ENCODE measurements at places on chromosomes 5 and 9.

DNA sequence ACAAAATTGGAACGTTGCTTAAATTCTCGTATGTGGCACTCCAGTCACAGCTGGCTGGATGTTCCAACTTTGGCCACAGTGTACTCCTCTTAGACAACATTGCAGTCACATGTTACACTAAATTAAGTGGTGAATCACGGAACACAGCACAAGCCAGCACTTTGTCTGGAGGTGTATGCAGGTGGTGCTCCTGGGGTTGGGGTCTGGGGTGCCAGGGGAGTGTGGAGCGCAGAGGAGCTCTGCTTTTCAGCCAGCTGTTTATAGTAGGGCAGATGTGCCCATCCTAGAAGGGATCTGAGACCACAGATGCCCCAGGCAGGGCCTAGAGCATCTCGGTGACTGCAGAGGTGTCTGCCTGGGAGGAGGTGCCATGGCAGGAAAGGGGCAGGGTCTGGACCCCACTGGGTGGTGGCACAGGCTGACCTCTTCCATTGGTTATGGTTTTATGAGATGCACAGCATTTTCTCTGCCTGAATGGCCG is 82.6 kb downstream of the WNK2 start:
- no peak overlapping the region for H3K27ac ChIP-seq
- H3K4me3 ChIP-seq, result no peak overlapping the region

DNA sequence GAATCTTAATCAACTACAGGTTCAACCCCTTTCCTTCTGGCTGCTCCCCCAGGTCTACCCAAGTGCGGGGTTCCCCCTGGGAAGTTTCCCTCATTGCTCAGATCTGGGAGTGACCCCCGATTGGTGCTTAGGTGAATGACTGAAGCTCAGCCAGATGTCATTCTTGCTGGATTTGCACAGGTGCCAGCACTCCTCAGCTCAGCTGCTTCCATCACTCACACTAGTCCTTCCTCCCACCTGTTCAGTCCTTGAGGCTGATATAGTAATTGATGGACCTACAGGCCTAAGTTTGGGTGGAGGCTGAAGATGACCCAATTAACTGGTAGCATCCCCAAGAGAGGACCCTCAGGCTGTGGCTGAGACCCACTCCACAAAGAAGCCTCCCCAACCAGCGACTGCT is 32.9 kb downstream of the PRLR start:
- DNase-seq, result no peak
- H3K4me3 ChIP-seq, result no peak overlapping the region

DNA sequence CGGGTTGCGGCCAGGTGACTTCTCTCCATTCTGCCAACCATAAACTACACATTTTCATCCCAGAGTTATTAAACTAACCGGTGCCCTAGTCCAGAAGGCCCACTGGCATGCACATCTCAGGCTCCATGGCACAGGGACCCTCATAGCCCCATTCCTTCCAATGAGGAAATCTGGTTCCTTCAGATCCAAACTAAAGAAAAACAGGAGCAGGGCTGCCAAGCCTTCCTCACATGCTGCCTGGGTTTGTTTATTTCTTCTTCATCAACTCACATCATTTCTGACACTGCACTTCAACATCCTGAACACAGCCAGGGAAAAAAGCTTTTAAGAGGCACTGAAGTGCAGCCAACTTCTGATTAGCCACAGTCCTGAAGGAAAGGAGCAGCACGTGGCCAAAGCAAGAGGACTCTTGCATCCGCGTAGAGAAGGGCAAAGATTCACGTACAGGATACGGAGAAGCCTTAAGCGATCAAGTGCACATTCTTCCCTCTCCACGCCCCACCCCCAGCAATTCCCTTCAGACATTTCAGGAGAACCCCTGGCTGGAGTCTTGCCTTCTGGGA is 22.5 kb downstream of the LHFPL2 start:
- H3K36me3 ChIP-seq, result no peaks in the 10 kb centered on the region
- H3K4me1 ChIP-seq, result no peaks in the 10 kb centered on the region
- H3K4me3 ChIP-seq, result no peak overlapping the region
- no peak overlapping the region for H3K27ac ChIP-seq
- H3K27me3 ChIP-seq, result peaks cover 5% of the 10 kb centered on the region

DNA sequence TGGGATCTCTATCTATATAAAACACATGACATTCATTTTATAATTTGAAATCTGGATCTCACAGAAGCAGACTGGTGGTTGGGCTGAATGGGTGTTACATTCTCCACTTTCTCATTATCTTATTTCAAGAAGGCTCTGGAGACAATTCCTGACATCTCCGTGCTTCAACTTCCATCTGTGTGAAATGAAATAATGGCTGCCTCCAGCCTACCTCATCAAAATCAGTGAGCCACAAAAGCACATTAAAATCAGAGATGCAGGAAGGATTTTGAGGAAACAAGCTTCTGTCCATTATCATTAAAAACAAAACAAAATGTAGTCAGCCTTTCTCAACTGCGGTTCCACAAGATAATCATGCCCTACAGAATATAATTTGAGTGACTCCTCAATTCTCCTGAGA is 958.3 kb upstream of the DMAC1 start:
- no peaks in the 10 kb centered on the region for H3K4me1 ChIP-seq
- H3K27ac ChIP-seq, result no peak overlapping the region
- no peak for DNase-seq
- H3K27me3 ChIP-seq, result no peaks in the 10 kb centered on the region
- no peak overlapping the region for H3K4me3 ChIP-seq
- no peaks in the 10 kb centered on the region for H3K36me3 ChIP-seq

DNA sequence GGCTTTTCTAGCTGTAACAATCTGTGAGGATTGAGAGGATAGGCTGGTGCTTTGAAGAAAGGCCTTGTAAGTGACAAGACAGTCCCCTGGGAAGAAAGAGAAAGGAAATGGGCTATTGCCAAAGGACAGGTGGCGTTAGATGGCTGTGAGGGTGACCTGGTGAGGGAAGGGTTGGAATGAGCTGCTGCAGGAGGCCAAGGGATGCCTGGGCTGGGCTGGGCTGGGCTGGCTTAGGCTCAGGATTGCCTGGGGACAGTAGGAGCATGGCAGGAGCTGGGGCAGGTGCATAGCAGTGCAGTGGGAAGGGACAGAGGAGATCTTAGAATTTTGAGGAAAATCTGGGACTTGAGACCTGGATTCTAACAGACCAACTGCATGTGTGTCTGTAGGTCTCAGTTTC is 9.7 kb upstream of the MYOZ3 start:
- DNase-seq, result no peak
- peaks cover 3% of the 10 kb centered on the region for H3K4me1 ChIP-seq
- no peaks in the 10 kb centered on the region for H3K27me3 ChIP-seq

DNA sequence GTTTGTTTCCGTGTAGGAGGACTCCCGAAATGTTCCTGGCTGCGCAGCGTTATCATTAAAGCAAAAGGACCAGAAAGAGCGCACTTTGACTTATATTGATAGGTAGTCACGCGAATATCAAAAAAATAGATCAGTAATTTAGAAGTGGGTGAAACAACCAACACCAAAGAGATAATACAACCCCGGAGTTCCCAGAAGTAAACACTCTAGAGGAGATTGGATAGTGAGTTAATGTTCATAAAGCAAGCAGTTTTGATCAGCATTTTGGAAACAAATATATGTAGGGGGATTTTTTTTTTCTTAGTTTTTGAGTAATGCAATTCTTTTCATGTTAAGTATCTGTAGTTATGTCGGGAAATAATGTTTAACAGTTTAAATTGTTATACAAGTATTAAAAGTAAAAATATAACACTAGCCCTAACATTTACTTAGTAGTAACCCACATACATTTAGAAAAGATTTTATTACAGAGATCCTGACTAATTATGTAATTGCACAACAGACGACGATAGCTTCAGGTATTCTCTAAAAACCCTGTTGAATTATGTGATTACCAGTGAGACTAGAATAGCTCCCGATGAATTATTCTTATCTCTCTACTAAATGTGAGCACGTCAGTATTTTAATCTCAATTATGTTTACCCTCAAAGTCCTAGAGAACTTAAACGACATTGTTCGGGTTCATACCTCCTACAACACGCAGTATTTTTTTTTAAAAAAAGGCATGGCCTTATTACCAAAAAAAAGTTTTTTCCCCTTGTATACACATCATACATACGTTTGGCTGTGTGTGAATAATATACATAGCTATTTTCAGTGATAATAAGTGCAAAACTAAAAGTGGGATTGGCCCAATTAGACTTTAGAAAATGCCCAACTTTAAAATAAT is 9.4 kb upstream of the NFIB start:
- peak overlapping the region; percentile 82 for H3K4me3 ChIP-seq
- no peaks in the 10 kb centered on the region for H3K36me3 ChIP-seq
- H3K27ac ChIP-seq, result peak overlapping the region; percentile 75
- peaks cover 20% of the 10 kb centered on the region for H3K4me1 ChIP-seq
- H3K27me3 ChIP-seq, result peaks cover 54% of the 10 kb centered on the region

DNA sequence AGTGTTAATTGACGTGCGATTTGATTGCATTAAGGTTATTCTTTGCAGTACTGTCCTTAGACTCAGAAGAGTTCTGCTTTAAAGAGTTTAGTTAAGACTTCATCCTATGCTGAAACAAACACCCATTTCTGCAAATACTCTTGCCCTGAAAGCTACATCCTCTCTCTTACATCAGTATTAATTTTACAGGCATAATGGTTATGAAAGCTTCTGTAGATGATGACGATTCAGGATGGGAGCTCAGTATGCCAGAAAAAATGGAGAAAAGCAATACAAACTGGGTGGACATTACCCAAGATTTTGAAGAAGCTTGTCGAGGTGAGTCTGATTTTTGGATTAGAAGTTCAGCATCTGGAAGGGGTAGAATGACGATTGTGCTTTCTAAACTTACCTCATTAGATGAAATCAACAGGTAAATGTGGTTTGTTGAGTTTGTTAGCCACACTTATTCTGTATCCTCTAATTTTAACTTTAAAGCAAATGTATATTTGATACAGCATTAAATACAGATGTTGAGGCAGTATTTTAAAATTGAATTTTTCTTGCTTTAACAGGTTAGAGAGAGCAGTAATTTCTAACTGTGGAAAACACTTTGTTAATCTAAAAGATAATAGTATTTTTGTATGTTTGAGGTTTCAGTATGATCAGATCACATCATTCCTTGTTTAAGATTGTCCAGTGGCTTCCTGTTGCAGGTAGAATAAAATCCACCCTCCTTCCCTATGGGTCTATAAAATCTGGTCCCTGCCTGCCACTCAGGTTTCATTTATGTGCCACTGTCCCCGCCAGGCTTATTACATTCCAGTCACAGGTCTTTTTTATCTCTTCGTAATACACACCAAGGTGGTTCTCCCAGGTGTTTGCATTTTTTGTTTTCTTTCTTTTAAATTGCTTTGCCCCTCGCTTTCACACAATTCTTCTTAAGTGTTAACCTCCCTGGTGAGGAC is 1.3 kb downstream of the NAA35 start:
- peaks cover 31% of the 10 kb centered on the region for H3K36me3 ChIP-seq
- H3K27me3 ChIP-seq, result no peaks in the 10 kb centered on the region
- peaks cover 24% of the 10 kb centered on the region for H3K4me1 ChIP-seq
- DNase-seq, result no peak
- H3K4me3 ChIP-seq, result no peak overlapping the region

GRCh38 chr9:16453390-16453789 is 417.1 kb downstream of the BNC2 start:
- no peaks in the 10 kb centered on the region for H3K36me3 ChIP-seq
- no peak overlapping the region for H3K4me3 ChIP-seq
- H3K4me1 ChIP-seq, result no peaks in the 10 kb centered on the region
- H3K27me3 ChIP-seq, result no peaks in the 10 kb centered on the region

DNA sequence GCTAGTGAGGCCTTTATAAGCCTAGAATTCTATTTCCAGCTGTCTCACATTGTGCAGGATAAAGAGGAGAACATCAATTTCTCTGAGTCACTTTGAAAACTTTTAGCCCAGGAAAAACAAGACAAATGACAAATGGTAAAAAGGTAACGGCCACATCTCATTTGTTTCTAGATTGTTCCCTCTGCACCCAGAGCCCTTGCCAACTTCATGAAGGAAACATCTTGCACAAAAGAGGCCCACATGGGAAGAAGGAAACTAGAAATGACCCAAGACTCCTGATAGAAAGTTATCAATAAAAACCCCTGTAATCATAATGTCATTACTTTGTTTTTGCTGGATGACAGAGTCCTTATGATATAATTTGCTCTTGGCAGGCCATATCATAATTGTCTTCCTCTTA is 5.3 kb downstream of the DPYSL3 start:
- peaks cover 14% of the 10 kb centered on the region for H3K27me3 ChIP-seq
- peaks cover under 1% of the 10 kb centered on the region for H3K4me1 ChIP-seq
- no peak overlapping the region for H3K4me3 ChIP-seq
- H3K27ac ChIP-seq, result no peak overlapping the region
- DNase-seq, result no peak

DNA sequence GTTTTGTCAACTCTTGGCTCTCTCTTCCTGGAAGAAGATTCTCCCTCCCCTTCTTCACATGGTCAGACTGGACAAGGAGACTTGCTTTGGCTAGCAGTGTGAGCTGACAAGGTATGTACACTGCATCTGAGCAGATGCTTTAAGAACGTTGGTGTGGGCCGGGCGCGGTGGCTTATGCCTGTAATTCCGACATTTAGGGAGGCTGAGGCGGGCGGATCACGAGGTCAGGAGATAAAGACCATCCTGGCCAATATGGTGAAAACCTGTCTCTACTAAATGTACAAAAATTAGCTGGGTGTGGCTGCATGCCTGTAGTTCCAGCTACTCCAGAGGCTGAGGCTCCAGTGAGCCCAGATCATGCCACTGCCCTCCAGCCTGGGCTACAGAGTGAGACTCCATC is 26.4 kb upstream of the SEMA5A start:
- no peaks in the 10 kb centered on the region for H3K27me3 ChIP-seq
- no peaks in the 10 kb centered on the region for H3K36me3 ChIP-seq
- H3K4me3 ChIP-seq, result no peak overlapping the region
- DNase-seq, result no peak

DNA sequence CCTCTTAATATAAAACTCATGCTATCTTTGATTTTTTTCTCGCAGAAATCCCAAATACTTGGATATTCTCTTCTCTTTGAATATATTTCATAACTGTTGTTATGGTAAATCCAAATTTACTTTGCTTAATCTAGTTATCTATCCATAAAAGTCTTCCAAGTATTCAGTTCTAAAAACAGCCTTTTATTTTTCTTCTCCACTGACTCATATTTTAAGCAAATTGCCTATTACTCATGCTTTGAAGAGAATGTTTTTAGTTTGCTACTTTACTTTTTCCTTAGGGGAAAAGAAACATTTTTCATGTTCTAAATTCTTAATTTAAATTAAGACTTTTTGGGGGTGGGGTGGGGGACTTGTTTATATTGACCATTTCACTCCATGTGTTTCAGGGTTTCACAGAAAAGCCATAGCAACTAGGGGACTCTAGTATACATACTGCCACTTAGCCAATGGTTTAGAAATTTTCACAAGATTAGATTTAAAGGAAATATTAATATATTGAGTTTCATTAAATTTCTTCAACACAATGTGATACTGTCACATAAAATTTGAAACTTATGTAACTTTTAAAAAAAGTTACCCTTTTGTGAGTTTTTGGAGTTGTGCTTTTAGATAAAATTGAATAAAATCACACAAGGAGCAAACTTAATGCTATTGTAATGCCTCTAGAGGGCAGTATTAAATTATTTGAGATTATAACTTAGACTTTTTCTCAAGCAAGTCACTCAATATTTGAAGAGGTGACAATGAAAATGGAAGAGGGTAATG is 545.8 kb upstream of the ARRDC3 start:
- H3K4me1 ChIP-seq, result no peaks in the 10 kb centered on the region
- H3K4me3 ChIP-seq, result no peak overlapping the region
- no peaks in the 10 kb centered on the region for H3K27me3 ChIP-seq
- no peak for DNase-seq
- no peak overlapping the region for H3K27ac ChIP-seq

GRCh38 chr5:150641824-150642566 is 1.5 kb downstream of the SYNPO start:
- no peaks in the 10 kb centered on the region for H3K36me3 ChIP-seq
- no peak overlapping the region for H3K4me3 ChIP-seq
- H3K27me3 ChIP-seq, result peaks cover 6% of the 10 kb centered on the region
- no peaks in the 10 kb centered on the region for H3K4me1 ChIP-seq
